ENCODE measurements at places on chromosomes 4 and X.

DNA sequence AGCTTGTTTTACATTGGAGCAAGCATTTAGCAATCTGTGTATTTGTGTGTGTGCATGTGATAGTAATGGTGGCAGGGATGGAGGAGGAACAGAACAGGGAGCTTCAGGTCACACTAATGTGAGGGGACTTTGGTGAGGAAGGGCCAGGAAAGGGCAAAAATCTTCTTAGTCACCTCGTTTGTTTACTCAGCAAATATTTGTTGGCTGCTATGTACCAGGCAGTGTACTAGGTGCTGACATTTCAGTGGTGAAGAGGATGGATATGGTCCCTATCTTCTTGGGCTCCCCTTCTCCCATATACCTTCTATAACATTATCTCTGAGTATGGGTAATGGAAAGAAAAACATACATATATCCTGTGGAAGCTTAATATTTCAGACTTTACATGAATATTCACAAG, 48.5 kb upstream of the HDAC8 start:
- no peak for DNase-seq

GRCh38 chr4:1593881-1594345, 90.2 kb downstream of the FAM53A start:
- no peak for DNase-seq

DNA sequence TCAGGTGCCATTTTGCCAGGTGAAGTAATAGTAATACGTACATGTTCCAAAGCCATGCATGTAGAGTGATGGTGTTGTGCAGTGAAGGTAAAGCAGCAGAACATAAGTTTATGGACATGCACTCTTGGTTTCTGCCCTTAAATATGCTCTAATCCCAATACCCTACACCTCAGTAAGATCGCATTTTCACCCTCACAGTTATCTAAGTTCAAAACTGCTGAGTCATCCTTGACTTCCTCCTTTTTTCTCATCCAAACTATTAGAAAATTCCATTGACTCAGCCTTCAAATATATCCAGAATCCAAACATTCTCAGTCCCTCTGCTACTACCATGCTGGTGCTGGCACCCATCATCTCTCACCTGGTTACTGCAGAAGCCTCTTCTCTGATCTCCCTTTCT, 652.9 kb upstream of the IGFBP7 start:
- DNase-seq: no peak

GRCh38 chr4:159252491-159252890, 149.6 kb downstream of the RAPGEF2 start:
- no peak for DNase-seq

GRCh38 chr4:12576409-12576808, 907.7 kb downstream of the RAB28 start:
- DNase-seq: no peak

DNA sequence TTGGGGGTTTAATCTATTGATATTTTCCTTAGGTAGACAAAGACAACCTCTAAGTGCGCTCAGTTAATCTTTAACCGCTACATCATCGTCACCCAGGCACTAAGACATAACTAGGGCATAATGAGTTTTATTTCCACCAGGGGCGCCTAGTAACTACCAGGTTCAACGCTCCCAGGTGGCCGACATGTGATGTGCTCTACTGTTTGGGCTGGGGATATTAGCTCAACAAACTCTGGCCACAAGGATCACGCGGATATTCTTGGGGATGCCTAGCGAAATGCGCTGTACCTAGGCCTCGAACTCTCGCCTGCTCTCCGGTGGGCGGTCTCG, 915 bp upstream of the RAB33B start:
- DNase-seq: peak; percentile 31

GRCh38 chr4:137966504-137966903, 275.6 kb downstream of the SLC7A11 start:
- no peak for DNase-seq

- no peak for DNase-seq
Observed at GRCh38 chr4:80219301-80220025, 22.2 kb downstream of the PRDM8 start.

- no peak for DNase-seq
Observed at GRCh38 chrX:5648941-5649568, 579.6 kb downstream of the NLGN4X start.

GRCh38 chr4:52915730-52916300, 53.7 kb downstream of the RASL11B start:
- no peak for DNase-seq

DNA sequence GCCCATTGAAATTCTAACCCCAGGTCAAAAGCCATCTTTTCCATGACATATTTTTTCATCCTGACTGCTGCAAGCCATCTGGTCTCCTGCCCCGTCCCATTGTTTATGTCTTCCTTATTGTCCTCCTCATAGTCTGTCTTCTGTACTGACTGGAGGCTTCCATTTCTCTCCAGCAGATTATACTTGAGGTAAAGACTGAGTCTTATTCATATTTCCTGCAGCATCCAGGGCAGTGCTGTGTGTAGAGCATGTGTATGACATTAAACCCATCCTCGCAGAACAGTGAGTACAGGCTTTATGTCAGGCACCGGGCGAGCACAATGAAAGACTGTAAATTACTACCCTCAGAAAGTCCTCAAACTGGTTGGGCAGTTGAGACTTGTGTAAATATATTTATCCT, 275.1 kb downstream of the C4orf33 start:
- no peak for DNase-seq

DNA sequence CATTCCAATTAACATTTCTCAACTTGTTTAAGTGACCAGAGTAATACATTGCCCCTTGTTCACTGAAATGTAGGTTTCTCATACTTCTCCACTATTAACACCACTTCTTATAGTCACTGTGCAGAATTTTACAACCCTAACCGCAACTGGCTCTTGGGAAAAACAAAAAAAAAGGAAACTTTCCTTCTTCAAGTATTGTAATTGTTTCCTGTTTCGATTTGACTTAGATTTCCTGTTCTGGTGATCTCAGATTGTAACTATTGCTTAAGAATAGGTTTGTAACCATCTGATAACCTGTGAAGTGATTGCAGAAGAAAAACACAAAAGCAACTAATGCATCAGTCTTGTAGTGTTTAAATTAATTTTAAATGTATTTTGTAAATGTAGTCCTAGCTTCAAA, 594.7 kb upstream of the GALNT7 start:
- no peak for DNase-seq

- peak; percentile 94 for DNase-seq
Observed at GRCh38 chr4:76526585-76526990, 91.6 kb downstream of the SHROOM3 start.

DNA sequence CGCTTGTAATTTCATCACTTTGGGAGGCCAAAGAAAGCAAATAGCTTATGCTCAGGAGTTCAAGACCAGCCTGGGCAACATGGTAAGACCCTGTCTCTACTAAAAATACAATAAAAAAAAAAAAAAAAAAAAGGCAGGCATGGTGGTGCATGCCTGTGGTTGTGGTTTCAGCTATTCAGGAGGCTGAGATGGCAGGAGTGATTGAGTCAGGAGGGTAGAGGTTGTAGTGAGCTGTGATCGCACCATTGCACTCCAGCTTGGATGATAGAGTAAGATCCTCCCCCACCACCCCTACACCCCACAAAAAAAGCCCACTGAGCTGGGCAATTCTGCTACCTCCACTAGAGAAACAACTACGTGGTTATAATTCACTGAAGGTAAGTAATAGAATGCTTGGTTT, 118.8 kb upstream of the PCDH18 start:
- DNase-seq: no peak

DNA sequence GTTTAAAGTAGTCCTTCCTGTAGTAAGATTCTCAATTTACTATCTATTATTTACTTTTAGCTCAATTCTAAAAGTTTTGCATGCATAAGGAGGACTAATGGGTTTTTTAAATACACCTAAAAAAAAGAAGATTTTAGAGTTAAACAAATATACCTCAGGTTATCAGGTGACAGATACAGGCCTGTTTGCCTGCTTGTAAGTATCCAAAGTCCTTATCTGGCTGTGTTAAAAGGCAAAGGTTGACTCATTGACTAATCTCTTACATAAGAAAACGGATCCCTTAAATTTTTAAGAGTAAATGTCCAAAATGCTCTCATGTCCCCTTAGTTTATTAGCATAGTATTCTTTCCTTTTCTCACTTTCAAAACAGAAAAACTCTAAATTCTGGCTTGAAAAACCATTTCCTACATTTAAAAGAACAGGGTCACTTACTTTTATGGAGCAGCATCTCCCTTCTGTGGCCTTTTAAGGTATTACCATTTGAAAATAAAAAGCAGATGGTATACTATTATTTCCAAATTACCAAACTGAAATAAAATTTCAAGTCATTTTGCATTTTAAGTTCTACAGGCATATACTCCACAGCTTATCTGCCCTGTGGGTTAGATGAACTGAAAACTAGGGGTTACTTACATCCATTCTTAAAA, 4.5 kb downstream of the CBR4 start:
- no peak for DNase-seq

DNA sequence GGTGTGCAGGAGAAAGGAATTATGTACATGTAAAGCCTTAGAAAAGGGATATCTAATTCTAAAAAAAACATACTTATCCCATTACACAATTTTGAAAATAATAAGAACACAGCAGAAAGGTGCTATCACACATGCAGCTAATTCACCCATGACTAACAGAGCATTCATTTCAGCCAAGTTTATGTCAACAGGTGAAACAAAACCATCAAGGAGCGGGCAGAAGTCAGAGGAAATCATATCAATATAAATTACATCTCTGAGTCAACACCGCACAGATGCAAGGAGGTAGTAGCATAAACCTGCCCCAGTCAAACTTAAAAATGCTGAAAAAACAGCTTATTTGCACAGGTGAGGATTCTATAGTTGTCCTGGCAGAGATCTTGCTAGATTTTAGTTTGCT, 197.9 kb downstream of the PRDM5 start:
- DNase-seq: peak; percentile 45

GRCh38 chr4:41512596-41512995, 25.4 kb upstream of the LIMCH1 start:
- DNase-seq: no peak

DNA sequence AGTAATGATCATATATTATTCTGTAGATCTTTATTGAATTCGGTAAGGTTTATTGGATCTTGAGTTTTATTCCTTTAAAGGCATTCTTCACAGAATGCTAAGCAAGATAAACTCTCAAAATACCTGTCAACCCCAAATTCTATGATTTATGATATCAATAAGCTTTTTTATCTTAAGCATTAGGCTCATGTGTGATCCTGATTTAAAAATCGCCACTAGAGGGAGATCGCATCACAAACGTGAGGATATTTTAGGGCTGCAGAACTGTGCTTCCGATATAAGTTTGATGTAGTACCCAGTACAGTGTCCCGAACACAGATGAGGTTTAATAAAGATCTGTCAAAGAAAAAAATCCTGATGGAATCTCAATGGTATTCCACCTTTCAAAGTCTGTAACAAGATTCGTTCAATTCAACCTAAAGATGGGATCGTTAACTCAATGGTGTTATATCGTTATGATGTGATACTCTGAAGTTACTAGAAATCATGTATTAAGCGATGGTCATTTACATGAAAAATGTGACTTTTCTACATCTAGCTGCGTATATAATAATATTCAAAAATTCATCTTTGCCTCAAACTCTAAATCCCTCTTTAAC, 169.0 kb downstream of the CORIN start:
- peak; percentile 18 for DNase-seq

DNA sequence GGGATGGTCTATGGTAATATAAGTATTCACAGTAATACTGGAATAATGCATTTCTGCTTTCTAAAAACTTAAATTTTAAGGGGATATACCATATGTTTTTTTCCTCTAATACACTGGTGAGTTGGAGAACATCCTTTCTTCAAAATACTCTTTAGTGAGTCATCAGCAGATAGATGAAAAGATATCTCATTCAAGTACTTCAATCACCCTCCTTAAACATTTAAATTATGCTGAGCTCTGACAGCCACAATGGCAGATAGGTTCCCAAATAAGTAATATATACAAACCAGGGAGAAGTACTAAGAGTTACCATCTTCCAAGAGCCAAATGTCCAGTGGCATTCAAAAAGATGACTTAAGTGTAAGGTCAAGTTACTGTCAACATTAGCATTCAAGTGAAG, 52.2 kb downstream of the AMMECR1 start:
- DNase-seq: no peak

- peak; percentile 0 for DNase-seq
Observed at GRCh38 chr4:19776021-19776459, 475.7 kb upstream of the SLIT2 start.

GRCh38 chr4:7200801-7201200, 8.5 kb downstream of the SORCS2 start:
- no peak for DNase-seq

DNA sequence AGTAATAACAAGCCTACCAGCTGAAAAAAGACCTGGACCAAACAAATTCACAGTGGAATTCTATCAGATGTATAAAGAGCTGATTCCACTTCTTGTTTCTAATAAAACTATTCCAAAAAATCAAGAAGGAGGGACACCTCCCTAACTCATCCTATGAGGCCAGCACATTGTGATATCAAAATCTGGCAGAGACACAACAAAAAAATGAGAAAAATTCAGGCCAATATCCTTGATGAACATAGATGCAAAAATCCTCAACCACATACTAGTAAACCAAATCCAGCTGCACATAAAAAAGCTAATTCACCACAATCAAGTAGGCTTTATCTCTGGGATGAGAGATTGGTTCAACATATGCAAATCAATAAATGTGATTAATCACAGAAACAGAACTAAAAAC, 147.9 kb upstream of the NEIL3 start:
- no peak for DNase-seq

DNA sequence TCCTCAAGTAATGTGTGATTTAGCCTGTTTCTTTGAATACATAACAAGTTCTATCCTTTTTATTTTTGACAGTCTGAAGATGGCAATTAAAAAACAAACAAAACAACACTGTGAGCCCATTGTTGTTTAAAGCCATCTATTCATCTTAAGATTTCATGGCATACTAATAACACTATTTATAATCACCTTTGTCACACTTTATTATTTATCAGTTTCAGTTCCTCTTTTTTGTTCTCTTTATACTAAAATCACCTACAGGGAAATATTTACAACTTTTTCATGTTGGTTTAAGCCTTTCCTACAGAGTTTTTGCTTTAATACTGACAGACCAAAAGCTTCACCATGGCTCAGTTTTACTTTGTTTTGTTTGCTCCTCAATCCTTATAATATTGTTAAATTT, 247.4 kb upstream of the CTSO start:
- DNase-seq: no peak

DNA sequence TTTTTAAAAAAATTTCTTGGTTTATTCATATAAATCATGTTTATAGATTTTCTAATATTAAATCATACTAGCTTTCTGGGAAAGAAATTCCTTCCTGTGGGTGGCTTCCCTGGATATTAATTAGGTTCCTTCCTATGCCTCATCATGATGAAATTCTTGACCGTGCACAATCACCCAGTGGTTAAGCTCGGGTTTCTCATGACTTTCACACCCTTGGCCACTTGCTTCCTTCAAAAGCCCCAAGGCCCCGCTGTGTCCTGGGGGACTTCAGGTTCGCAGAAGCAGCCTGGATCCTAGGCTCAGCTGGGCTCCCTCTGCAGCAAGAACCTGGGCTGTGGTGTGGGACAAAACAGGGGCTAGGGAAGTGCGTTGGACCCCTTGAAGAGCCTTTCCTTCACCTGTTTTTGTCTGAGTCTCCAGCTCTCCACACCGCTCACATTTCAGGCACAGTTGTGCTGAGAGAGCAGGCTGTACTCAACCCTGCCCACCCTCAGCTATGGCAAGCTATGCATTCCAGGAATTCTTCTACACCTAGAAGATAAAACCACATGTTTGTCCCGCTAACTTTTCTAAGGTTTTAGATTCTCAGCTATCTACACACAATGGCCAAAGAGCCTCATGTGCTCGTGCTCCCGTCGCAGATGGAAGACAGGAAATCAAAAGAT, 48.9 kb upstream of the TMSB15B start:
- DNase-seq: no peak
